Activated CD4-positive, CD25-positive, alpha-beta regulatory T cell (primary cell): ENCODE measurements at places on chromosomes 13 and 19.
A peak's percentile ranks its signal among the peaks of the same experiment; 100 is the strongest.

DNA sequence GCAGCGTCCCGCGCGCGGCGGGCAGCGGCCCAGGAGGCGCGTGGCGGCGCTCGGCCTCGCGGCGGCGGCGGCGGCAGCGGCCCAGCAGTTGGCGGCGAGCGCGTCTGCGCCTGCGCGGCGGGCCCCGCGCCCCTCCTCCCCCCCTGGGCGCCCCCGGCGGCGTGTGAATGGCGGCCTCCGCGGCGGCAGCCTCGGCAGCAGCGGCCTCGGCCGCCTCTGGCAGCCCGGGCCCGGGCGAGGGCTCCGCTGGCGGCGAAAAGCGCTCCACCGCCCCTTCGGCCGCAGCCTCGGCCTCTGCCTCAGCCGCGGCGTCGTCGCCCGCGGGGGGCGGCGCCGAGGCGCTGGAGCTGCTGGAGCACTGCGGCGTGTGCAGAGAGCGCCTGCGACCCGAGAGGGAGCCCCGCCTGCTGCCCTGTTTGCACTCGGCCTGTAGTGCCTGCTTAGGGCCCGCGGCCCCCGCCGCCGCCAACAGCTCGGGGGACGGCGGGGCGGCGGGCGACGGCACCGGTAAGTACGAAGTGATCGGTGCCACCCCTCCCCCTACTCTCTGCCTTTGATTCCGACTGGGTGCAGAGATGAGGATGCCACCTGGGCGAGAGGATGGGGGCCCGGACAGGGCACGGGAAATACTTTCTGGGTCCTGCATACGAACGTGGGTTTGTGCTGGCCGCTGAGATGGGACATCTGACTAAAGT is 874 bp downstream of the TRIM28 start:
- no peak for DNase-seq

DNA sequence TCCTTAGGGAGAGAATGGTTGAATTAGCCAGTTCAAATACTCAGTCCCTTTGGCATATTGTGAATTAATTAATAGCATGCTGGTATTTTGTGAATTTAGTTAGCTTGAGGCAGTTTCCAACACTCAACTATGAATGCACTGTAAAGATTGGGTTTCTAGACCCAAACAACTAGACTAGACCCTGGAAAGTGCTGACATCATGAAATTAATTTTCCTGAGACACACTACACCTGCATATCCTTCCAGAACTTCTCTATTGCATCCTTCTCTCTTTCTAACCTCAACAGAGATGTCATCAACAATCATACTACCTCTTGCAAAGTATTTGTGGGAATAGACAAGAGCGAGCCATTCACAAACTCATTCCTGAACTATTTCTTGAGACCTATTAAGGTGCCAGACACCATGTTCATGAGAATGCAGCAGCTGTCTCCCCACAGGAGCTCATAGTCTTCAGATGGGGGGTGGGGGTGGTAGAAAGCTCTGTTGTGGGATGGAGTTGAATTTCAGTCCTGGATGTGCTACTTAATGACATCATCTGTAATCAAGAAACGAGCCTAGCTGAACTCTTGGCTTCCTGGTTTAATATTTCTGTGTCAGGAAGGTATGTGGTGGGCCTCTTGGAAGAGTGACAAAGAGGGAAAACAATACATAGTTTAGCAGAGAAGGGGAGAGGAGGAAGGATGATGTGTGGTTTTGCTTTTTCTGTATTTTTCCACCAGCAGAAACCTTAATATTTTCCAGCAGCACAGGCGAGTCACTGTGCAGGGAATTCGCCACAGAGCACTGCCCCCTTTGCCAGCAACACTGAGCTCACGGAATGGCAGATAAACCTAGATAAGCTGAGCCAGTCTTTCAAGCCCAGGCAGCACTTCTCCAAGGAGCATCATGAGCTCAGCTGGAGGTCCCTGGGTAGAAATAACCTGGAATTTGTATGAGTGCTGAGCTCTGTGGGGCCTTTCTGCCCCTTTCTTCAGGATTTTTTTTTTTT is 53.1 kb upstream of the CYSLTR2 start:
- DNase-seq: no peak

GRCh38 chr13:27965343-27965739 is 3.8 kb downstream of the CDX2 start:
- no peak for DNase-seq

DNA sequence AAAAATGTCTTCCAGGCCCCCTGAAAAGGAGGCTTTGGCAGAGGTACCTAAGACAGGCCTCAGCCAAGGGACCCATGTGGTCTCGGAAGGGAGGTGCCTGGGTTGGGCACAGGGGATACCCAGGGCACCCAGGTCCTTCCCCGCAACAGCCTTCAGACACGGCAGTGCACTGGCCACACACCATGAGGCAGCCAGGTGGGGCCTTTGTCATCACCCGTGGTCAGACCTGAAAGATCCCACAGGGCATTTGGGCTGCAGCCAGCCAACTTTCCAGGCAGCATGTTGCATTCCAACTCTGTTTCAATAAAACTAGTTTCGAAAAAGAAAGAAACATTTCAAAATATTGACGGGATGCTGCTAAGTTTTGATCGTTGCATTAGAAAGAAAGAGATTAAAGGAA is 4.7 kb upstream of the TUBGCP3 start:
- no peak for DNase-seq

DNA sequence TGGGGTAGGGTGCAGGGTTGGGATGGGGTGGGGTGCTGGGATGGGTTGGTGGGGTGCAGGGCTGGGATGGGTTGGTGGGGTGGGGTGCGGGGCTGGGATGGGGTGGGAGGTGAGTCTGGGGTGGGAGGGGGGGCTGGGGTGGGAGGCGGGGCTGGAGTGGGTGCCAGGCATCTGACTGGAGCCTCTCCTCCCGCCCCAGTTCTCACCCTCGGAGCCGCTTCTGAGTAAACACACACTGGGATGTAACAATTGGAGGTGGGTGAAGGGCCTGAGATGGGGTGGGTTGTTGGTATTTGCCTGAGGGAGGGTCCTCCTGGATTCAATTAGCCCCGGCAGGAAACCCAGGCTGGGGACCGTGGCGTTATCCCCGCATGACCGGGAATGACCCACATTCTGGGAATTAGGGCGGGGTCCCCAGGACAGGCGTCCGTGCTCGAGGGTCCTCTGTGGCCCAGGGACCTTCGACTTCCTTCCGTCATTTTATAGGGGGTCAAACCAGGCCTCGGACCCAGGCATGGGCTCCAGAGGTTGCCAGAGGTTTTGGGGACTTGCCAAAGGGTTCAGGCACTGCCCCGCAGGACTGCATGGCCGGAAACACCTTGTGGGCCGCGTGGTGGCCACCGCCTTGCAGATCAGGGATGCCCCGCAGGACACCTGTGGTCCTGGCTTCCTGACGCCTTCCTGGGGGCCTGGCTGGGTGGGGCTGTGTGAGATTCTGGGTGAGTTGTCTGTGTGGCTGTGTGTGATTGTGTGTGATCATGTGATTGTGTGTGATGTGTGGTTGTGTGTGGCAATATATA is 1.4 kb downstream of the TMPRSS9 start:
- no peak for DNase-seq

GRCh38 chr13:41916173-41916954 is 44.5 kb downstream of the VWA8 start:
- no peak for DNase-seq

GRCh38 chr19:50943074-50943828 is 9.6 kb downstream of the KLK5 start:
- DNase-seq: no peak

DNA sequence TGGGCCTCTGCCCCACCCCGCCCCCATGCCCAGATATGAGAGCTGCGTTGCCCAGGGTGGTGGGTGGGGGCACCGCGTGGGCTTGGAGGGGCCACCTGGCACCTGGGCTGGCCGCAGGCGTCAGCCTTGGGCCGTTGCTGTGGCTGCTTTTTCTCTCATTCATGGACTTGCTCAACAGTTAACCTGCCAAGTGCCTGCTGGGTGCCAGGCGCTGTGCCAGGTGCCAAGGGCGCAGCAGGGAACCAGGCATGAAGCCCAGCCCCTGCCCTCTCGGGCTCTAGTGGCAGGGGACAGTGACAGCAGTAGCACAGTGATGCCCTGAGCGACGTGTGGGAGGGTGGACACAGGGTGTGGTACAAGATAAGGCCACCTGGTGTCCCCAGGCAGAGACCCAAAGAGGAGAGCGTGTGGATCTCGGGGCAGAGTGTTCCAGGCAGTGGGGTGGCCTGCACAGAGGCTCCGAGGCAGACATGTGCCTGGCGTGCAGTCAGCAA is 28.1 kb downstream of the DHX34 start:
- no peak for DNase-seq

DNA sequence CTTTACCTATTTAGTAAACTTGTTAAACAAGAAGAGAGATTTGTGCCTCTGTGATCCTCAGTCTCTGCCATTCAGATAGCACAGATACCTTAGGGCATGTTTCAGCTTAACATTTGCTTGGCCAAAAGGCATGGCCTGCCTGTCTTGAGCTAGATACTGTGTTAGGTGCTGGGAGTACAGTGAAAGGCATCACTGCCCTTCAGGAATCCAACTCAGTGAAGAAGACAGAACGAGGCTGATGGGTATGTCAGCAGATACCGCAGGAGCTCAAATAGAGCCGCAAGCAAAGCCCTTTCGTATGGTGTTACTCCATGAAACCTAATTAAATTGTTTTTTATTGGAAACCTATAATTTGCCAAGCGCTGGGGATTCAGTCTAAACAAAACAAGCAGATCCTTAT is 12.9 kb downstream of the ZNF507 start:
- DNase-seq: no peak

GRCh38 chr19:45423589-45424190 is at the start of gene ERCC1:
Gene ERCC1 (minus strand): TSS chr19:45423917. CDS start chr19:45423374, 543 bp downstream.
- peak; percentile 72 for DNase-seq
